ENCODE measurements at places on chromosomes 7 and 10.

GRCh38 chr7:29968683-29969395 is 20.8 kb downstream of the SCRN1 start:
- no peak overlapping the region for H3K27ac ChIP-seq
- no peaks in the 10 kb centered on the region for H3K36me3 ChIP-seq
- DNase-seq, result no peak

GRCh38 chr10:29849126-29849833 is 210.1 kb downstream of the JCAD start:
- H3K27me3 ChIP-seq, result peaks cover 27% of the 10 kb centered on the region
- no peaks in the 10 kb centered on the region for H3K4me1 ChIP-seq
- H3K36me3 ChIP-seq, result no peaks in the 10 kb centered on the region
- DNase-seq, result no peak
- no peak overlapping the region for H3K27ac ChIP-seq

GRCh38 chr7:37531225-37531624 is 82.6 kb upstream of the ELMO1 start:
- no peak overlapping the region for H3K4me3 ChIP-seq
- no peak for DNase-seq
- H3K36me3 ChIP-seq, result peaks cover 1% of the 10 kb centered on the region

DNA sequence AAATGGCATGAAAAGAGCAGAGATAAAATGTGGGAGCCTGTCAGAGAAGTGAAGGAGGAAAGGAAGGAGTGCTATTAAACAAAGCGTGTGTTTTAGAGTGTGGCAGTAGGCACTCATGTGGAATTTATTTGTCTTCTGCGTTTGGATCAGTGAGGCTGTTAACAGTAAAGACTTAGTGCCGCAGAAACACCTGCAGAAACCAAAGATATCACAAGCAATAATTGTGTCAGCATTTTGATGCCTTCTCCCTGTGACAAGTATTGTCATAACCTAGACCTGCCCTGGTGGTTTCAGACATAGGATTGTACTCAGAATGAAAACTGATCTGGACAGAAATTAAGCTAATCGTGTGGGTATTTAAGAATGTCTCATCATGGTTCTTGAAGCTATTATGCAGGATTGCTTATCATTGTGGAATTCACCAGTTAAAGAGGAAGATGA is 191.0 kb downstream of the CAMK1D start:
- H3K27me3 ChIP-seq, result no peaks in the 10 kb centered on the region
- H3K36me3 ChIP-seq, result peaks cover 2% of the 10 kb centered on the region
- H3K4me3 ChIP-seq, result no peak overlapping the region
- H3K27ac ChIP-seq, result no peak overlapping the region

DNA sequence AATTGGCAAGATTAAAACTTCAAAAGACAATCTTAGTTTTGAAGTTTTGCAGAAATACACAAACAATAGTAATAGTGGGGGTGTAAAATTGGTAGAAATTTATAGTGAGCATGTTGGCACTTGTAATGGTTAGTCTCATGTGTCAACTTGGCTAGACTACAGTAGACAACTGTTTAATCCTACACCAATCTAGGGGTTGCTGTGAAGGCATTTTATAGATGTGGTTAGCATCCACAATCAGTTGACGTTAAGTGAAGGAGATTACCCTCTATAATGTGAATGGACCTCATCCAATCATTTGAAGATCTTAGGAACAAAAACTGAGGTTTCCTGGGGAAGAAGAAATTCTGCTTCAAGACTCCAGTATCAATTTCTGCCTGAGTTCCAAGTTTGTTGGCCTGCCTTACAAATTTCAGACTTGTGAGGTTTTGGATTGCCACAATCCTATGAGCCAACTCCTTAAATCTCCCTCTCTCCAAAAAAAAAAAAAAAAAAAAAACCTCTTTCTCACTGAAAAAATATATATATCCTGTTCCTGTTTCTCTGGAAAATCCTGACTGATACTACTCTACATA is 531.6 kb upstream of the IGFBP3 start:
- no peaks in the 10 kb centered on the region for H3K27me3 ChIP-seq
- no peaks in the 10 kb centered on the region for H3K4me1 ChIP-seq
- no peak overlapping the region for H3K4me3 ChIP-seq
- H3K27ac ChIP-seq, result no peak overlapping the region
- no peak for DNase-seq

DNA sequence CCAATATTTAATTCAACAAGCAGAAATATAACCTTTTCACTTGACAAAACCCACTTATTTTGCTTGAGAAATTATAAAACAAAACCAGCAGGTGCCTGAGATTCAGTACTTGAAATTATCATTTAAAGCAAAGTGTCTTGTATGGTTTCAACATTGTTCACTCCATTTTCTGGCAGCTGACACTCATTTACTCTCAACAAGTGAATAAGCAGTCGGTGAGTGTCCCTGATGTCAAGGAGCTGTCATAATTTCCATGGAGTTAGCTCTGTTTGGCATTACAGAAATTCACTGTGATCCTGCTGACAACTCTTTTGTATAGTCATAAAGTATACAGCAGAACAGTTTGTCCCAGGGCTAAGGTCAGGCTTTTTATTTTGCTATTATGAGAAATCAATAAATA is 490.0 kb downstream of the CNTNAP2 start:
- no peaks in the 10 kb centered on the region for H3K36me3 ChIP-seq
- H3K4me1 ChIP-seq, result no peaks in the 10 kb centered on the region
- no peak for DNase-seq

DNA sequence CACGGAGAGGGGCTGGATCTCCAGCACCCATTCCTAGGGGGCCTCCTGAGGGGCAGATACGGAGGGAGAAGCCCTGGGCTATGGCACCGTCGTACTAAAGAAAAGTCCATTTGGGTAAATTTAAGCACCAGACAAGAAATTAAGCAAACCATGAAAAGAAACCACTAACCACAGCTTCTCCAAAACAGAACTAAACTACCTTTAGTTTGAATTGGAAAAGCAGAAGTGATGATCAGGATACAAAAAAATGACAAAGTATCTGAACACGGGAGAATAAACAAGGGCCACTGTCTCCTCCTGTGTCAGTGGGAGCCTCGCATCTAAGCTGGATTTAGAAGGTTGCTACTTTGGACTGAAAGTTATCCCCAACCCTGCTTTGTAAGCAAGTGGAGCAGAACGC is 69.1 kb downstream of the DIP2C start:
- no peak for DNase-seq
- H3K4me3 ChIP-seq, result no peak overlapping the region
- no peaks in the 10 kb centered on the region for H3K4me1 ChIP-seq
- peaks cover 2% of the 10 kb centered on the region for H3K36me3 ChIP-seq
- H3K27me3 ChIP-seq, result peaks cover 71% of the 10 kb centered on the region
- H3K27ac ChIP-seq, result no peak overlapping the region

DNA sequence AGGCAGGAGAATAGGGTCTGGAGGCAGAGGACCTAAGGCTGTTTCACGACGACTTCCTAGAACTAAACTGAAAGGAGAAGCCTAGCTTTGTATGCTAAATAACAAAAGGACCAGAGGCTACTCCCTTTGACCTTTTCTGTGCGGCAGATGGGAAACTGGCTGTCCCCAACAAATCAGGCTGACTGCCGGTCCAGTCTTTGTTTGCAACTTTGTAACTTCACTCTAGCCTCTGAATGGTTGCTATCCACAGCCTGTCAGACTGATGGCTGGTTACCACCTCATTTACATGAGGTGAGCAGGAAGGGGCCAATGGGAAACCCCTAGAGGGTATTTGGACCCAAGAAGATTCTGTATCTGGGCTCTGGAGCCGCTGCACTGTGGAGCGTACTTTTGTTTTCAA is 132.6 kb upstream of the SHH start:
- no peaks in the 10 kb centered on the region for H3K27me3 ChIP-seq
- no peak overlapping the region for H3K27ac ChIP-seq
- no peak for DNase-seq

DNA sequence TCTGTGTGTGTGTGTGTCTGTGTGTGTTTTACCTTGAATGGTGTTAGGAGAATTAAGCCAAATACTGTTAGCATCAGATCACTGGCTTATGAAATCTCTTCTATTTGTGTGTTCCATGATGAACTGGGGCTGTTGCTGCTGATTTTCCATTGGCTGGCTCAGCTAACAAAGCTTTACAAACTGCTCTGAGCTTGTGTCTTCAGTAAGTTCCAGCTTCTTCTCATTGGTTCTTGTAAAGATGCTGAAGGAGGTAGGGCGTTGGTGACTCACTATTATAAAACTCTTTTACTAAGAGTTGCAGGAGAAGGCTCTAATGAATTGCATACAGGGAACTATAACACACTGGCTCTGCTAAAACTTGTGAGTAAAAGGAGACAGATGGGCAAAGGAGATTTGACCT is 136.4 kb upstream of the PRKCQ start:
- H3K27me3 ChIP-seq, result peaks cover 62% of the 10 kb centered on the region
- no peak overlapping the region for H3K27ac ChIP-seq
- H3K36me3 ChIP-seq, result no peaks in the 10 kb centered on the region
- no peak overlapping the region for H3K4me3 ChIP-seq

DNA sequence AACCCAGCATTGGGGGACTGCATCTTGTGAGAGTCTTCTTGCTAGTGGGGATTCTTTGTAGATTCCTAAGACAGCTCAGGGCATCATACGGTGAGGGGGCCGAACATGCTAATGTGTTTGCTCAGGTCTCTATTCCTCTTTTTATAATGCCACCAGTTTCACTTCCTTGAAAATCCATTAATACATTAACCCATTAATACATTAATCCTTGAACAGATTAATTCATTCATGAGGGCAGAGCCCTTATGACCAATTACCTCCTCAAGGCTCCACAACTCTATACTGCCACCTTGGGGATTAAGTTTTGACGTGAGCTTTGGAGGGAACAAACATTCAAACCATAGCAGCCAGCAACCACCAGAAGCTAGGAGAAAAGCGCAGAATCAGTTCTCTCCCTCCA is 67.2 kb upstream of the POT1 start:
- DNase-seq, result no peak
- no peaks in the 10 kb centered on the region for H3K4me1 ChIP-seq
- no peak overlapping the region for H3K27ac ChIP-seq
- no peaks in the 10 kb centered on the region for H3K27me3 ChIP-seq
- H3K36me3 ChIP-seq, result no peaks in the 10 kb centered on the region
- no peak overlapping the region for H3K4me3 ChIP-seq

GRCh38 chr10:18437486-18437885 is 213.9 kb downstream of the NSUN6 start:
- DNase-seq, result no peak
- H3K27me3 ChIP-seq, result no peaks in the 10 kb centered on the region
- no peaks in the 10 kb centered on the region for H3K4me1 ChIP-seq
- no peak overlapping the region for H3K27ac ChIP-seq
- H3K4me3 ChIP-seq, result no peak overlapping the region
- H3K36me3 ChIP-seq, result peaks cover 2% of the 10 kb centered on the region

DNA sequence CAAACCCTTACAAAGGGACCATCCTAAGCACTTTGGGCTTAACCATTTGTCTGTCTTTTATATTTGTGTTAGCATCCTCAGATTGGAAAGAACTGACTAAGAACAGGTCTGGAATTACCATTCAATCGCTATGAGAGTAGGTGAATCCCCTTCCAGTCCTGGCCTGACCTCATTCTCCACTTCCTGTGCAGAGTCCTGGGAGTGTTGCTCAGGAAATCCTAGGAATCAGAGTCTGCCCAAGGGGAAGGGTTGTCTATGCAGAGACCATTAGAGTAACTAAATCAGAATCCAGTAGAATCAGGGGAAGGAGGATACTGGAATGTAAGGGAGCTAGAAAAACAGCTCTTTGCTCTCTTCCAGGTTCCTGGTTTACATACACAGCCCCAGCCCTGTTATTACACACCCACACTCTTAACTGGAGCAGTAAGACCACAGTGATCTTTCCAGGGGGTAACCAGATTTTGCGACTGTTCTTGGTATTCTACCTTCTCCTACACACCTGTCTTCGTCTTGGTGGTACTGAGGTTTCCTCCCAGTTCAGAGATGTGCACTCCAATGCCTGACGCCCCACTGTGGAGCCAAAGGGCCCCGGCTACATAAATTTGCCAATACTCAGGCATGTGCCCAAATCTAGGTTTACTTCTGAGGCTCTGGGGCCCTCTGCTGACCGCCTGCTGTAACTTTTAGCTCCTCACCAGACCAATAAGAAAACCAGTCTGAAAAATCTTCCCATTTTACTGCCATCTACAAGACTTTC is 103.7 kb downstream of the RNF216 start:
- no peak overlapping the region for H3K4me3 ChIP-seq
- H3K4me1 ChIP-seq, result peaks cover 33% of the 10 kb centered on the region
- H3K36me3 ChIP-seq, result peaks cover 8% of the 10 kb centered on the region
- no peaks in the 10 kb centered on the region for H3K27me3 ChIP-seq
- no peak overlapping the region for H3K27ac ChIP-seq
- DNase-seq, result no peak

- DNase-seq, result no peak
- H3K4me1 ChIP-seq, result no peaks in the 10 kb centered on the region
- H3K27me3 ChIP-seq, result no peaks in the 10 kb centered on the region
- no peaks in the 10 kb centered on the region for H3K36me3 ChIP-seq
- no peak overlapping the region for H3K27ac ChIP-seq
- no peak overlapping the region for H3K4me3 ChIP-seq
These were observed 784.7 kb upstream of the AUTS2 start for GRCh38 chr7:68813551-68814080.

GRCh38 chr10:101046332-101047238 is 15.2 kb upstream of the KAZALD1 start:
- H3K27me3 ChIP-seq, result peaks cover 57% of the 10 kb centered on the region
- H3K27ac ChIP-seq, result no peak overlapping the region
- no peak overlapping the region for H3K4me3 ChIP-seq
- peaks cover 8% of the 10 kb centered on the region for H3K36me3 ChIP-seq
- no peak for DNase-seq

DNA sequence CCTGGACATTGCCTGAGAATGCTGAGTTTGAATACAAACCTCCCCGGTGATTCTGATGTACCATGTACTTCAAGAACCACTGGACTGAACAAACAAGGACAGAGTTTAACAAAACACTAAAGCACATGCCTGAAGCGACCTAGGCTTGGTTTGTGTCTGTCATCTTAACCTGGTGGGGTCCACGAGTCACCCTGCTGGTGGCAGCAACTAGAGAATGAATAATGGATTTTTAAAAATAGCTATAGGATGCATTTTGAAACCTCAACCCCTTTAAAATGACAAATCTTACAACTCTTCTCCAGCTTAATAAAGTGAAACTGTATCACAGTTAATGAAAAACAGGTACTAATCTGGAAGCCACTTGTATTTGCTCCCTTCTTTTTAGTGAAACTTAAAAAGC is 25.2 kb downstream of the CDHR3 start:
- H3K4me3 ChIP-seq, result no peak overlapping the region
- no peak for DNase-seq
- H3K27me3 ChIP-seq, result no peaks in the 10 kb centered on the region
- H3K27ac ChIP-seq, result no peak overlapping the region
- no peaks in the 10 kb centered on the region for H3K36me3 ChIP-seq
- H3K4me1 ChIP-seq, result no peaks in the 10 kb centered on the region

DNA sequence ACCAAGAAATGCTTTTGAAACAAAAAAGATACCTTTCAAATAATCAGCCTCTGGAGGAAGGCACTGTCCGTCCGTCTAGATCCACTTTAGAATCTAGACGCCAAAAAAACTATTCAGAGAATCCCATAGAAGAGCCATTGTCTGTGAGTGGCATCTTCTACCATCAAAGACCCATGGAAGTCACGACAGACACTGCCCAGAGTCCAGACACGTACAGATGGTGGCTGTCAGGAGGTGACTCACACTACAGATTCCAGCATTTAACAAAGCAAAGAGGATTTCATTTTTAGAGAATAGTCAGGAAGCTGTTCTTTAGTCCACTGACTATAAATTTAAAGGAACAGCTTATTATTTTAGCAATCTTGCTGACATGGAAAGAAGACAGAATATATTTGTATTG is 11.7 kb downstream of the C1QL3 start:
- peaks cover 11% of the 10 kb centered on the region for H3K36me3 ChIP-seq
- H3K27ac ChIP-seq, result no peak overlapping the region
- H3K4me3 ChIP-seq, result no peak overlapping the region
- H3K27me3 ChIP-seq, result no peaks in the 10 kb centered on the region
- no peak for DNase-seq
- H3K4me1 ChIP-seq, result peaks cover 6% of the 10 kb centered on the region

All from central memory CD8-positive, alpha-beta T cell (primary cell).